ENCODE measurements at places on chromosomes 11 and 22. TPM values are rescaled to one million over a fixed set of nuclear protein-coding genes. Genes with fewer than 3 reads are reported as not detected.

The CBX7 gene
- 51.1 TPM for total RNA-seq

The AHNAK gene
- 809 TPM for total RNA-seq

The C11orf65 gene
- 1.3 TPM for total RNA-seq

The KCNJ1 gene
- total RNA-seq: 0.18 TPM

The OR8A1 gene
- not detected for total RNA-seq

The SMTNL1 gene
- total RNA-seq: not detected

The RASD2 gene
- total RNA-seq: 3.6 TPM

The PRPF19 gene
- total RNA-seq: 58.1 TPM

- DNase-seq: no peak
Measured at GRCh38 chr11:41245184-41245583, 214.3 kb downstream of the LRRC4C start.

DNA sequence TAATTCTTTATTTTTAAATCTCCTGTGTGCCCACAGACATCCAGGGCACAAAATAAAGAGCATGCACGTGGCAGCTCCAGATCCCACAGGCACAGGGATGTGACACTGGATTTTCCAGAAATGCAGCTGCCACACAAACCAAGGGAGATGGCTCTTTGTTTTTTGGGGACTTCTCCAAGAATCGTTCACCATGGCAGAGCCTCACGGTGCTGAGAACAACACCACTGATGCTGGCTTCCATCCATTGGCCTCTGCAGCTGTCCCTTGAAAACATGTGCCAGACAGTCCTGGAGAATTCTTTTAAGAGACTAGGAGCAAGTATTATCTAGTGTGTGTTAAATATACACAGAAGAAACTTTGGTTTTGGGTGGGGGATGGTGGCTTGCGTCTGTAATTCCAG lies 108.4 kb upstream of the SLC22A12 start:
- no peak for DNase-seq

GRCh38 chr11:83054001-83054400 lies 17.7 kb downstream of the RAB30 start:
- DNase-seq: no peak

GRCh38 chr22:31631436-31631835 lies 30.6 kb downstream of the PISD start:
- DNase-seq: no peak

- no peak for DNase-seq
Measured at GRCh38 chr11:127035824-127036223, 35.3 kb upstream of the KIRREL3 start.

DNA sequence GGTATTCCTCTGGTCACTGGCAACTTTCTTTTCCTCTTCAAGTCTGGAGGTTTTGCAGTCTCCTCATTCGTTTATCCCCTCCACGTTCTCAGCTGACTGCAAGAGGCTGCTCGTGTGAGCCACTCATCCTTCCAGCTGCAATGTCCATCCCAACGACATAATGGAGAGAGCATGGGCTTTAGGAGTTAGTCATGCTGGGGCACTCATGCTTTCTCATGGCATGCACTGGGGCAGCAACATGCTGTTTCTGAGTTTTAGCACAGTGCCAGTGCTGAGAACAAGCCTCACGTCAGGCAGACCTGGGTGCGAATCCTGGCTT lies 7.1 kb downstream of the DCPS start:
- no peak for DNase-seq

DNA sequence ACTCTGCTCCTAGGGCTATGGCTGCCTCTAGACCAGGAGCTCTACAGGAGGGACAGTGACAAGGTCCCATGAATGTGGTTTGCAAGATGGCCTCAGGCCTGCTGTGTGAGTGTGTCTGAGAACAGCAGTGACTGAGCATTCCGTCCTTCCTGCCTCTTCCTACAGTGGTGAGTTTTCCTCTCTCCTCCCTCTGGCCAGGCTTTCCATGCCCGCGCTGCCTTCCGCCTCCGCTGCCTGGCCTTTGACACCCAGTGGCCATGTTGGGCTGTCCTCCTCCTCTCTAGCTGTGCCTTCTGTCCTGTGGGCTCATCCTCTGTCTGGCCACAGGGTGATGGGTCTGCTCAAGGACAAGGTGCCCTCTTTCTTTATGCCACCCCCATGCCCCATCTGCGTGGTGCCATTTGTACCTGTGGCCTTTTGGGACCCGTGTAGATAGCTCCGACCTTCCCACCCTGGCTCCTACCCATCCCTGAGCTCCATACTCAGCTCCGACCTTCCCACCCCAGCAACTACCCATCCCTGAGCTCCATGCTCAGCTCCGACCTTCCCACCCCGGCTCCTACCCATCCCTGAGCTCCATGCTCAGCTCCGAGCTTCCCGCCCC lies 970.4 kb downstream of the BRD1 start:
- DNase-seq: no peak

- no peak for DNase-seq
Measured at GRCh38 chr11:14202251-14203196, 156.5 kb downstream of the RRAS2 start.

DNA sequence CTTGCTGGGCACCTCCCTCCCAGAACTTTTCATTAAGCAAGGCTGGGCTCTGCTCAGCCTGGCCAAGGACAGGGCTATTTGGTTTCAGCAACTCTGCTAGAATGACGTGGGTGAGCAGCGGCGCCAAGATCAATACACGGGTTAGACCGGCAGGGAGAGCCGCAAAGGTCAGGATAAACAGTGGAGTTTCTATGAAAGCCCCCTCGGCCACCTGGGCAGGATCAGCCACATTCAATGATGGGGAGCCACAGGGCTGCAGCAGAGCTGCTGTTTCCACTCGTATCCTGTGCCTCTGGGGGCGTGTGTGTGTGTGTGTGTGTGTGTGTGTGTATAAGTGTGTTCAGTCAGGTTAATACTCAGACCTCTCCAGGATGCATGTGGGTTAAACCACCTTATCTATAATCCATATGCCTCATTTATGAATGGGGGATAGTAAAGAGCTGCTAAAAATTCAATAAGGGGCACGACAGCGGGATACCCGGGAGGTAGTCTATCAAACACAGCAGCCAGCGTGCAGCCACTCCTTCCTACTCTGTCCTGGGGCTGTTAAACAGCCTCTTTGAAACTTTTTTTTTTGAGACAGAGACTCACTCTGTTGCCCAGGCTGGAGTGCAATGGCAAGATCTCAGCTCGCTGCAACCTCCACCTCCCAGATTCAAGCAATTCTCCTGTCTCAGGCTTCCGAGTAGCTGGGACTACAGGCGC lies 34.8 kb downstream of the MYH9 start:
- peak; percentile 55 for DNase-seq

- no peak for DNase-seq
Measured at GRCh38 chr11:122749005-122749687, 89.2 kb upstream of the CRTAM start.

DNA sequence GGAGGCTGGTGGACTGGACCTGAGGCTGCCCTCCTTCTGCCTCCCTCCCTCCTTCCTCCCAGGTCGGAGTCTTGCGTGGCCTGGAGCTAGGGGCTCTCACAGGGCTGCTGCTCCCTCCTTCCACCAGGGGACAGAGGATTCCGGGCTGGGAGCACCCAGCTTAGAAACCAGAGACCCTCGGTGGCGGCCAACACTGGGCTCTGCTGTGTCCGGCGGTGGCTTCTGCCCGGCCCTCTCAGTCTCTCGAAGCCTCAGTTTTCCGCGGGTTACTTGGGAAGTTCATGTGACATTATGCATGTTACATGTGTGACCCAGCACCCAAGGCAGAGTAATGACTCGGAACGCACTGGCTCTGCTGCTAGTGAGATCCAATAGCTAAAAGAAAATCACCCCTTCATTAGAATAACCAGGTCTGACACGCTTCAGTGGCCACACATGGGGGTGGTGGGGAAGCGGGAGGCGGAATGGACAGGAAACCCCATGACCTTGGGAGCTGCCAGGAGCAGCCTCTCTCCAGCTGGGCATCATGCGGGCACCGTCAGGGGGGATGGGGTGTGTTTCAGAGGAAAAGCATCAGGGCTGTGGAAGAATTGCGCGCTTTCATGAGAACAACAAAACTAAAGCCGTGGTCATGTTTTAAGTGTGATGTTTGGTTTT lies 5.9 kb upstream of the MRGPRG start:
- DNase-seq: no peak

DNA sequence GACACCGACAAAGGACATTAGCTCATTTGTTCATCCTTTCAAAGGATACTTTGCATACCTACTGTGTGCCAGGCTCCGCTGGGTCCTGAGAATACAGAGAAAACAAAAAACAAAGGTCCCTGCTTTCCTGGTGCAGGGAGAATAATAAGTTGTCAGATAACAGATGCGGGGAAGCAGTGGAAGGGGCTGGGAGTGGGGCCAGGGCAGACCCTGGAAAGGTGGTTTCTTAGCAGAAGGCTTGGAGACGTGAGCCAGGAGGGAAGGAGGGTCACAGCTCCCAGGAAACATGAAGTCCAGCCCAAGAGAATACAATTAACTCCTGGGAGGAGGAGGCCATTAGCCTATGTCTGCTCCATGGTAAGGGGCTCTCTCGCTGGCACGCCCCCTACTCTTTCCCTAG lies 9.8 kb upstream of the ANO1 start:
- no peak for DNase-seq

DNA sequence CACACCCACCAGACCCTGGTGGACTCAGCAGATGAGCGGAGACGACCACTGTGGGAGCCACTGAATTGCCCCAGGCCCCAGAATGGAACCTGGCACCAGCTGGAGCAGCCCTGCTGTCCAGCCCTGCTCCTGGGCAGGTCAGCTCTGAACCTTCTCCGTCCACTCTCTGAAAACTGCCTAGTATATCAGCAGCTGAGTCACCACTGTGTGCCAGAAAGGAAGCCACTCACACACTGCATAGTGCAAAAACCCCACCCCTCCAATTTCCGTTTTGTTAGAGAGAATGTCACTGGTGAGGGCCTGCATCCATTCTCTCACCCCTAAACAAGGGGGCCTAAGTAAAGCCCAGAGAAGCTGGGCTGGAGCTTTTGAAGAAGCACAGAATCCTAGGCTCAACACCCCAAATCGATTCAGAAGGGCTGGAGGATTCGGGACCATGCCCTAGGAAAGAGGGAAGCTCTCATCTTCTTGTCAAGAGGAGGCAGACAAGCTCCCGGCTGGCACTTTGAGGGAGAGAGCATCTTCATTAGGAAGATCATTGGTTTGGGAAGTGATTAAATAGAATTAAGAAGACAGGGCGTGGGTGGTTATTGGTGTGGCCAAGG lies 44.5 kb downstream of the GALNT18 start:
- DNase-seq: no peak

DNA sequence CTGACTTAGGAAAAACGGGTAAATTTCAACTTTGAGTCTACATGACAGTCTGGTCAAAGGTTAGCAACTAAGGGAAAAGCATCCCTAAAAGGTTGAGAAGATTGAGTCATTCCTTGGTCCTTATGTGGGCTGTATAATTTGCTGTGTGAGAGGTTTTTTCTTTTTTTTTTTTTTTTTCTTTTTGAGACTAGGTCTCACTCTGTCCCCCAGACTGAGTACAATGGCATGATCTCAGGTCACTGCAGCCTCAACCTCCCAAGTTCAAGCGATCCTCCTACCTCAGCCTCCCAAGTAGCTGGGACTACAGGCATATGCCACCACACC lies 101.4 kb downstream of the MRTFA start:
- DNase-seq: no peak

DNA sequence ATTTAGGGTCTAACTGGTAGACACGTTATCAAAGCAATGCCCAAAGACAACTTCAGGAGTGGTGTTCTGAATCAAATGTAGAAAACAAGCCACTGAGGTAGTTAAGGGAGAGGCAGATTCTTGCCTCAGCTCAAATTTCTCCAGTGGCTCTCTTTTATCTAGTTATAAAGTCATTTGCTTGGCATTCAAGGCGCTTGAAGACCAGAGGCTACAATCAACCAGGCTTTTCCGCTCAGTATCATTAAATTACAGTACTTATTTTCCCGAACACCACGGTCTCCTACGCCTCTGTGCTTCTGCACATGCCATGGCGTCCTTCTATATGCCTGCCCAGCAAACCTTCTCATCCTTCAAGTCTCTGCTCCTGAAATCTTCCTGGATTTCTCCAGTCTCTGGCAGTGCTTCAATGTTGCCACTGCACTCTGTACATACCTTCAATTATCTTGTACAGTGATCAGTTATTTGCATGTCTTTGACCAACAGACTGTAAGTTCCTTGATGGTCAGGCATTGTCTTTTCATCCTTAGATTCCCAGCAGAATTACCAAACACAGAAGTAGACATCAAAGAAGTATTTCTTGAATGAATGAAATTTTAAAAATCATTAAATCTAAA lies 1.4 kb downstream of the POGLUT3 start:
- DNase-seq: no peak

DNA sequence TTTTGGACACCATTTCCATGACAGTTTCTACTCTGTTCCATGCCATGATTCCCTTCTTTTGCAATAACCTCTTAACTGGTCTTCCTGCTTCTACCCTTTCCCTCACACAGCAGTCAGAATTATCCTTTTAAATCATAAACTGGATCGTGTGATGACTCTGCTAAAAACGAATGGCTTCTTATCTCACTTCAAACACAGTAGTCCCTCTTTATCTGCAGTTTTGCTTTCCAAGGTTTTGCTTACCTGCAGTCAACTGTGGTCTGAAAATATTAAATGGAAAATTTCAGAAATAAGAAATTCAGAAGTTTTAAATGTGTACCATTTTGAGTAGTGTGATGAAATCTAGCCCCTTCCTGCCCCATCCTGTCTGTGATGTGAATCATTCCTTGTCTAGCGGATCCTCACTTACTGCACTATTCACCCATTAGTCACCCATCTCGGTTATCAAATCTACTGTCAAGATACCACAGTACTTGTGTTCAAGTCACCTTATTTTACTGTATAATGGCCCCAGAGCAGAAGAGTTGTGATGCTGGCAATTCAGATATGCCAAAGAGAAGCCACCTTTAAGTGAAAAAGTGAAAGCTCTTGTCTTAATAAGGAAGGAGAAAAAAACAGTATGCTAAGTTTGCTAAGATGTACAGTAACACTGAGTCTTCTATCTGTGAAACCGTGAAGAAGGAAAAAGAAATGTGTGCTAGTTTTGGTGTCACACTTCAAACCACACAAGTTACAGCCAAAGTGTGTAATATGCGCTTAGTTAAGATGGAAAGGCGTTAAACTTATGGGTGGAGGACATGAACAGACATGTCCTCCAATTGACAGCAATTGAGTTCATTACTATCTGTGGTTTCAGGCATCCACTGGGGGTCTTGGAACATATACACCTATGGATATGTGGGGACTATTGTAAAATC lies 283.0 kb downstream of the DDX10 start:
- no peak for DNase-seq

DNA sequence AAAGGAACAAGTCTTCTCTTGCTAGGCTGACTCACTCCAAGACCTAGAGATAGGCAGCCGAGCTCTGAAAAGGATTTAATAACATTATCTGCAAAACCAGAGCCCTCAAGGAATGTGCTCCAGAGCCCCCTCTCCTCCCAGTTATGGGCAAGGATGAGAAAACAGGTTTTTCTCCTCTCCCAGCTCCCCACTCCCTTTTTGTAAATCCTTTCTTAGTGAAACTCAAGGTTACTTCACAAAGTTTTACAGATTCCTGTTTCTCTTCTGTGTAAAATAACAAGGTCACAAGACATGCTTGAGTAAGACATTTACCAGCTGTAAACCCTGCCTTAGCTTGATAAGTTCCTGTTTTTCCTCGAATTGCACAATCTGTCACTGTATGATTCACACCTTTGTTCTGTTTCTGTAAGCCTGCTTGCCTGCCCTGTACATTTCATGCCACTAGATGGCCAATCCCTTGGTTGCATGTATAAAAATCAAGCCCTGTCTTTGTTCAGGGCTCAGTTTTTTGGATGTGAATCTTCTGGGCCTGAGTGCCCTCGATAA lies 489.4 kb downstream of the KCNA4 start:
- no peak for DNase-seq
